ENCODE measurements at places on chromosomes 11 and 22.
A peak's percentile ranks its signal among the peaks of the same experiment; 100 is the strongest.

DNA sequence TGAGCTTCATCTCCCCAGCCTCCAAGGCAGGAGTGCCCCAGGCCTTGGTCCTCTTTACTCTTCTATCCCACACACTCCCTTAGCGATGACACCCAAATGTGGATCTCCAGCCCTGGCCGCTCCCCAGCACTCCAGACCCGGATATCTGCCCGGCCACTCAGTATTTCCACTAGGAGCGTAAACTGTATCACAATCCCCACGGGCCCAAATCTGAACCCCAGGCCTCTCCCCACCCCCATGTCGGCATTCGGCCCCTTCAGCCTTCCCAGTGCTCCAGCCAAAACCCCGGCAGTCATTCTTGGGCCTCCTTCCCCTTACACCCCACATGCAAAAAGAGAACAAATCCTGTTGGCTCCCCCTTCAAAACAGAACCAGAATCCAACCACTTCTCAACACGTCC lies 20.8 kb downstream of the WNT11 start:
- DNase-seq = no peak

- peak; percentile 38 for DNase-seq
Observed at GRCh38 chr11:57237204-57237681, at the start of gene APLNR. APLNR (minus strand) TSS chr11:57237250; CDS start chr11:57237004, 246 bp downstream.

- DNase-seq = no peak
Observed at GRCh38 chr11:72234514-72234830, 9.5 kb downstream of the PHOX2A start.

DNA sequence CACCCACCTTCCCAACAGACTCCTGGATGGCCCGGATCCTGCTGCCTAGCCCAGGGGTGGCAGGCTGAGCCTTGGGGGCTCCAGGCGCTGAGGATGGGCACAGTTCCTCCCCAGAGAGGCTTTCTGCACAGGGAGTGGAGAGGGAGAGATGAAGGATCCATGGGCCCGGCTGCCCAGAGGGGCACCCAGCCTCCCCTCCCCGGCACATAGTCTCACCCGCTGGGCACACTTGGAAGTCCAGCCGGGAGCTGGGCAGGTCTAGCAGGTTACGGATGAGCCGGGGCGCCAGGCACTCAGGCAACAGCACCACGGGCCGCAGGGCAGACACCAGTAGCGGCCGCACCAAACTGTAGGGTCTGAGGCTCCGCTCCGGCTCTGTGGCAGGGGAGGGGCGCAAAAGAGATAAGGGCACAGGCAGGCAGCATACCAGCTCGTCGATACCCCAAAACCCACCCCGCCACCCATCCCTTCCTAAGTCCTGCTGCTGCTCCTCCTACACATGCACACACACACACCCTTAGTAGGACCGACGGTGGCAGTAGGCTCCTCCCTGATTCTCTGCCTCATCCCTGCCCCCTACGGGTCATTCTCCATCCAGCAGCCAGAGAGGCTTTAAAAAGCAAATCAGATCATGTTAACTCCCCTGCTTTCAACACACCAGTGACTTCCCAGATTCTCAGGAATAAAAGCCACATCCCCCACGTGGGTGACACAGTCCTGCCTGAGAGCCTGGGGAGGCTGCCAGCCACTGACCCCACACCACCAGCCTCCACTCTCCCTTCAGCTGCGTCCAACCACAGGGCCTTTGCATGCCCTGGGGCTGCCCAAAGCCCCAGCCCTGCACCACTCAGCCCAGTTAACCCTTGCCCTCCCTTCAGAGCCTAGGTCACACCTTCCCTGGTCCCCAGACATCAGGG lies 6.5 kb upstream of the MFNG start:
- no peak for DNase-seq

DNA sequence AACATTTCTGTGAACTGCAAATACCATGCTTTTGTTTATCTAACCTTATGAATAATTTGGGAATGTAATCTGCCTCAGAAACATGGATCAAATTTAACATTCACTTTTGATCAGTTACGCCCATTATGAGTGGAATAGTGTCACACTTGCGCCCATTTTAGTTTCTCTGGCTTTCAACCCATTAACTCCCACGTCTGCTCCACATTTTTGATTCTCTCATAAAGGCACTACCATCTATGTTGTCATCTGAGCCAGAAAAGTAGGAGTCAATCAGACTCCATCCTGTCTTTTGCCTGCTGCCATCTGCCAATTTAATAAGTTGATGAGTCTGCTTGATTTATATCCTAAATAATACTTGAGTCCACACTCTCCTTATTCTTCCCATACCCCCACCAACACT lies 1090.7 kb downstream of the DLG2 start:
- no peak for DNase-seq

- no peak for DNase-seq
Observed at GRCh38 chr22:49958366-49958921, 2.1 kb upstream of the PIM3 start.

DNA sequence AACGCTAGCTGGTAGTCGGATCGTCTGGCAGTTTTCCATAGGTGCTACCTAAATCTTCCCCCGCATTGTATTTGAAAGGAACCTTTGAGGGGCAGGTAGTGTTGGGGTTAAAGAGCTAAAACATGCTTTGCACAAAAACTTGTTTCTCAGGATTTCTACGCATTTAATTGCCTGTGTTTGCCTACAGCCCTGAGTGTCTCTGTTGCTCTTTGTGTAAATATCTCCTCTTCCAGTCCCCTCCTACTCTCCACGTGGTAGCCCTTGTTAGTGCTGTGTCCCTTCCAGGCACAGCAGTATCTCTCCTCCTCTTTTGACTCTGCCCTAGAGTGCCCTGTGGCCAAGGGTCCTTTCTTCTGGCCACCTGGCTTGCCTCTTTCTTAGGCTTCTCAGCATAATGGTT lies 81.7 kb downstream of the BARX2 start:
- DNase-seq = no peak

DNA sequence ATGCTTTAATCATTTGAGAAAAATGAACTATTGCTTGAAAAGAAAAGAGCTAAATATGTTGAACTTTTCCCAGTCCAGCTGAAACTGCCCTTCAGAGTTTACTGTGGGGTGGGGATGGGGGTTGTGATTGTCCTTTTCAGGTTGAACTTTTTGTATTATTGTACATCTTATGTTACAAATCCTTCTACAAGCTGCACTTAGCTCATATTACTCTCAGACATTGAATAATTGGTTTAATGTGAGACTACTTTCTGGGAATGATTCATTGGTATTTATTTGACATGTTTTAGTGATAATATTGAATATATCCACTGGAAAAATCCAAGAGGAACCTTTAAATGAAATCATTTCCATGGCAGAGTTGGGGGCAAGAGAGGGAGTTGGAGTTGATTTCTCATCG lies 84.9 kb downstream of the ATXN10 start:
- no peak for DNase-seq

DNA sequence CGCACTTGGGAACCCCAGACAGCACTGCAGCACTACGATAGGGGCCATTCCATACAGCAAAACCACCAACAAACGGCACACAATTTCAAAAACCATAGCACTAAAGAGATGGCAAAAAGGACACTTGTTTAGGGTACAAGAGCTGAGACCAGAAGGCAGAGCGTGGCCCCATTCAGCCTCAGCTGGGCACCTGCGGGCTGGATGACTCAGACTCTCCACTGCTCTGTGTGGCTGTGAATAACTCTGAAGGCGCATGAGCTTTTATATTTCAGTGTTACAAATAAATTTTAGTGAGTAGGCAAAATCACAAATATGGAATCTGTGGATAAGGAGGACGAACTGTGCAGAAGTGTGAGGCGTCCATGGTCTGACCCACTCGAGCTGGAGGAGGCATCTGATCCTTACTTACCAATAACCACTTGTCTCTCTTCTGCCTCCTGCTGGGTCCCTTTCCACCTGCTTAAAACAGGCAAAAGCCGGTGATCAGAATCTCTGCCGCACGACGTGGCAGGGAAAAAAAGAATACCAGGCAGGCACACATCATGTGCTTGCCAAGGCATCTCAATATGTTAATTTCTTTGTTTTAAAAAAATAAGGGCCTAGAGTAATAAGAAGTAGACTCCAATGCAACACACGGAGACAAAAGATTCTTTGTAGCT lies 325.7 kb downstream of the SHANK2 start:
- DNase-seq = no peak

DNA sequence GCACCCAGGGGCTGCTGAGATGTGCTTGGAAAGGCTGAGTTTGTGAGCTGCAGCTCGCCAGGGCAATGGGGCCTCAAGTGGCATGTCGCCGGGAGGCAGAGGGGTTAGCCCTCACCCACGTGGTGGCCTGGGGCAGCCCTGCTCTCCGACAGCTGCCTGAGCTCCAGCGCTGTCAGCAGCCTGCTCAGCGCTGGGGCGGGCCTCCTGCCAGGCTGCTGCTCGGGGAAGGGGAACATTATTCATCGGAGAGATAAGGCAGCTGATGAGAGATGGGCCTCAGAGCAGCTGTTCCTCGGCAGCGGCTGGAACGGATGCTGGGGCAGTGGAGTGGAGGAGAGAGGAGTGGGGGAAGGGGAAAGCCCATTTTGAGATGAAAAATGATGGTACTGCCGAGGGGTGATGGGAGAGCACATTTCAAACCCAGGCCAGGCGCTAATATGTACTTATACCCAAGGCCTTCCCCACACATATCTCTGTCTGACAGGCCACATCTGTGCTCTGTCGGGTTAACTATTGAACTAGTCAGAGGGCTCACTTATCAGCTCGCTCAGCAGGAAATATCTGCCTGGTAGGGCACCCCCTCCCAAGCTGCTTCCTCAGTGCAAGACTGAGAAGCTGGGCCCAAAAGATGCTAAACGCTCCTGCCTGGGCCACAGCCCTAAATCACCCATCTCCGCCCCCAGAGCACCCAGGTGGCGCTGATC lies 79.5 kb downstream of the TIMP3 start:
- DNase-seq = peak; percentile 73

DNA sequence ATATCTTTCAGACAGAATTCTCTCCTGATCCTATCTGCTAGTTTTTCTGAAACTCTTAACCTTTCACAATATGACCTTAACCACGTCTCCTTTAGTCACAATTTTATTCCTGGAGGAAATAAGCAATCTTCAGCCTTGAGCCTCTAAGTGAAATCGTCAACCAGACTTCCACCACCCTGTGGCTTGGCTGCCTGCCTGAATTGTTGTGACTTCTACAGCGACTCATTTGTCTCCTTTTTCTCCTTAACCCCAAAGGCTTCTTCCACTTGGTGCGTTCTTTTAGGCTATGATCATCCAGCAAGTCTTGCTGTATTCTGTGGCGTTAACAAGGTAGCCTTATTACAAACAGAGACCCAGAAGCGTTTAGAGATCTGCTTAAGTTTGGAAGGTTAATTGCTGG lies 535.1 kb upstream of the ARHGAP42 start:
- no peak for DNase-seq

DNA sequence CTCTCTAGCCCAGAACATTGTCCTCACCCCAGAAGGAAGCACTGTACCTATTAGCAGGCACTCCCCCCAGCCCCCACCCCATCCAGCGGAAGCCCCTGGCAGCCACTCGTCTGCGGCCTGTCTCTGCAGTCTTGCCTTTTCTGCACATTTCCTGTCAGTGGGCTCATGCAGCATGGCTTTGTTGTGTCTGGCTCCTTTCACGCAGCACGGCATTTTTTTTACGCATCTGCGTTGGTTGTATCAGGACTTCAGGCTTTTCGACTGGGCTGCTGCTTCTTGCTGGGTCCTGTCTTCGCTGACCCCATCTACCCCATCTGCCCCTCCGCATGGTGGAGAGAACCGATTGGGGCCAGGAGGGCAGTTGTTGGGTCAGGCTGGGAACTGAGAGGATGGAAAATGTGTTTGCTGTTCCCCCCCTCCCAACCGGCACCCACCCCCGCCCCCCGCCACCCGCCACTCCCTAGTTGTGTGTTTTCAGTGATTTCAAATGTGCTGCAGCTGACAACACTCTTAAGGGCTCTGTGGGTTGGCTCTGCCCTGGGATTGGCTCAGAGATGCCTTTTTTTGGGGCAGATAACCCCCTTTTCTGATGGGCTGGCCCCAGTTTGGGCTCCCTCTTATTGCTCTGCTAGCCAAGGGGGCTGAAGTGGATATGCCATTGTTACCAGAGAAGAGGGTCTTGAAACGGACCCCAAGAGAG lies 110.0 kb downstream of the KIAA1671 start:
- DNase-seq = no peak

GRCh38 chr22:20116376-20116950 lies 559 bp downstream of the RANBP1 start:
- no peak for DNase-seq

DNA sequence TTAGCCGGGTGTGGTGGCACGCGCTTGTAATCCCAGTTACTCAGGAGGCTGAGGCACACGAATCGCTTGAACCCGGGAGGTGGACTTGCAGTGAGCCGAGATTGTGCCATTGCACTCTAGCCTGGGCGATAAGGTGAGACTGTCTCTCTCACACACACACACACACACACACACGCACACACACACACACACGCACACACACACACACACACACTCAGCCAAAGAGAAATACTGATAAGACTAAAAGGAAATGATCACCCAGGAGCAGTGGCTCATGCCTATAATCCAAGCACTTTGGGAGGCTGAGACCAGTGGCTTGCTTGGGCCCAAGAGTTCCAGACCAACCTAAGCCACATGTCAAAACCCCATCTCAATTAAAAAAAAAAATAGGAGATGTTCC lies 20.8 kb downstream of the HSPA8 start:
- no peak for DNase-seq

GRCh38 chr11:119099711-119100110 lies 1.9 kb downstream of the DPAGT1 start:
- DNase-seq = no peak

DNA sequence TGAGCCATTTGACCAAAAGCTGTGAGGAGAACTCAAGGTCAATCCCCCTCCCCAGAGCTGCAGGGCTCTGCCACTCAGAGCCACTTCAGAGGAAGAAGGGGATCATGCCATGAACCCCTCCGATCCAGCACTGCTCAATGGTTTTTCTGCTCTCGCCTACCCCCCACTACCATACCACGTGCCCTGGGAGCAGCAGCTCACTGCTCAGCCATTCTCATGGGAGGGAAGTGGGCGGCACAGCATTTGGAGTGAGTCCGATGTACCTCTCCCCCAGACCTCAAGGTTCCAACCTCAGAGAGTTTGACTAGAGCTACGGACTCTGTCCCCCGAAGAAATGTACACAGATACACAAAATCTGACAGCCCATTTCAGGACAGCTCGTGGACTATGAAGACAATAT lies 34.5 kb downstream of the AP1B1 start:
- no peak for DNase-seq

GRCh38 chr11:1875093-1875850 lies 16.4 kb downstream of the PRR33 start:
- no peak for DNase-seq

DNA sequence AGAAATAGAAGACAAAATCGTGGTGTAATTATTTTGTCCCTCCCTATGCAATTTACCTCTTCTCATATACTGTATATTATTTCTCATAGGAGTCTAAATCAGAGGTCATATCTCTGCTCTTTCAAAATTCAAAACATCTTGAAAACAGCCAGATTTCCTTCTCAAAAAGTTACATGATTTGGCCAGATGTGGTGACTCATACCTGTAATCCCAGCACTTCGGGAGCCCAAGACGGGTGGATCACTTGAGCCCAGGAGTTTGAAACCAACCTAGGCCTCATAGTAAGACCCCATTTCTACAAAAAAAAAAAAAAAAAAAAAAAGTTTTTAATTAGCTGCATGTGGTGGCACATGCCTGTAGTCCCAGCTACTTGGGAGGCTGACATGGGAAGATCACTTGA lies 29.0 kb upstream of the DNAJB7 start:
- DNase-seq = no peak

- DNase-seq = no peak
Observed at GRCh38 chr11:11247086-11247485, 106.0 kb downstream of the CSNK2A3 start.

- DNase-seq = no peak
Observed at GRCh38 chr11:3623121-3623520, 18.7 kb downstream of the ART5 start.
